HAP-1 (cell line): ENCODE measurements at places on chromosomes 12 and 14.

GRCh38 chr14:35875296-35875695 is 49.2 kb downstream of the BRMS1L start:
- no peak for DNase-seq

GRCh38 chr12:107406932-107407331 is 278.7 kb upstream of the PWP1 start:
- DNase-seq = no peak

DNA sequence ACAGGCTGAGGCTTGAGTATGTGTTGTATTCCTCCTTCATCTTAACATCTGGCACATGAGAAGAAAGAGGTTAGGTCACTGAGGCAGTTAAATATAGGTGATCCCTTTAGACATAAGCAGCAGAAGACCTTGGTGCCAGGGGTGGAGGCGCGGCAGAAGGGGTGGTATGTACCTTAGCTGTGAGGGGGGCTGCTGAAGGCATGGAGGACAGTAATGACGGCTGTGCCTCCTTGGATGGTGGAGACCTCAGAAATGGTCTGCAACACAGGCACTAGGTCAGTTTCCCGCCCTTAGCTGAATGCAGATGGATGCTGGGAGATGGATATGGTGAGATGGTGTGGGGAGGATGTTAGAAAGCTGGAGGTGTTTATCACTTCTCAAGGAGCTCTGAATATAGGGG is 1.5 kb upstream of the PNMA1 start:
- no peak for DNase-seq

GRCh38 chr12:93578221-93578620 is 5.7 kb downstream of the SOCS2 start:
- DNase-seq = no peak

GRCh38 chr14:90382491-90383125 is 14.2 kb upstream of the CALM1 start:
- DNase-seq = no peak

- DNase-seq = no peak
Observed at GRCh38 chr12:53676656-53677015, 753 bp upstream of the ATP5MC2 start.

DNA sequence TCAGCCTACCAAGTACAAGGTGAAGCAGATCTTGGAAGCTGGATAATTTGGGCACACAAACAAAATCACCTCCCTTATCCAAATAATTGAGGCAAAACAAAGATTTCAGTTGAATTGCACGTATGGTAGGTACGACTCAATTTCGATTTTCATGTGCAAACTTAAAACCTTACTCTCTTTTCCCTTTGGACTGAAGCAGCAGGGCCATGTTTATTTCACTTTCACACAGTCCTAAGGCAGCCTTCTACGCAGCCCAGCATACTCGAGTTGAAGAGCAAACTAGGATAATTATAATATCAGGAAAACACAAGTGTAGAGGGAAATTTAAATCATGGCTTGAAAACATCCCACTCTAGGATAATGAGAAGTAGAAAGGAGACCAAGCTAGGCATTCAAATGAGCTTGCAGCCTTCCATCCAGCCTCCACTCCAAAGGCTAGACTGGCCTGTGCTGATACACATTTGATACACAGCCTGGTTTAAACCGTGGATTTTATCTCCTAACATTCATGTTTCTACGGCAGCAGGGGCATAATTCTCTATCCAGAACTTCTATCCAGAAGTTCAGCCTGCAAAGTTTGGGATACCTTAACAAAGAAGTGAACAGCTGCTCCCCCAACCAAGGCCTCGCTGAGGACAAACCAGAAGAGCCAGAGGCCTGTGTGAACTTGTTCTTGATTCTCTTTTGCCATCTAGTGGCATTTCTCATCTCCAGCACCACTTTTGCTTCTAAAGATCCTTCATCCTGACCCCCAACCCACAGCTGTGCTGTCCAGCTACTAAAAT is 2.4 kb upstream of the RNASE7 start:
- peak; percentile 73 for DNase-seq

GRCh38 chr14:70171726-70172125 is 17.0 kb downstream of the SLC8A3 start:
- DNase-seq = no peak

GRCh38 chr12:6263931-6264330 is 46.6 kb upstream of the PLEKHG6 start:
- DNase-seq = no peak

GRCh38 chr12:92403210-92404175 is 257.8 kb upstream of the BTG1 start:
- no peak for DNase-seq

GRCh38 chr12:118357257-118358007 is 15.3 kb downstream of the TAOK3 start:
- DNase-seq = peak; percentile 46

DNA sequence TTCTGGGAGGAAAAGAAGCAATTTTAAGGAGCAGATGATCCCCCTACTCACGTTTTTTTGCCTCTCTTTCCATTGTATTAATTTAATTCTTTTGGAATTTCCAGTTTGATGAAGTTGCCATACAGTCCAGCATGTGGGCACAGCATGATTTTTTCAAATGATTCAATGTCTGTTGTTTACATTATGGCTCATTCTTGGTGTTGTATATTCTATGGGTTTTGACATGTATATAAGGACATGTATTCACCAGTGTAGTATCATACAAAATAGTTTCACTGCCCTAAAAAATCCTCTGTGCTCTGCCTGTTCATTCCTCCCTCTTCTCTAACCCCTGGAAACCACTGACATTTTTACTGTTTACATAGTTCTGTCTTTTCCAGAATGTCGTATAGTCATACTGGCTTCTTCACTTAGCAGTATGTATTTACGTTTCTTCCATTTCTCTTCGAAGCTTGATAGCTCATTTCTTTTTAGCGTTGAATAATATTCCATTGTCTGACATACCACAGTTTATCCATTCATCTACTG is 13.3 kb upstream of the KLHDC2 start:
- DNase-seq = no peak

DNA sequence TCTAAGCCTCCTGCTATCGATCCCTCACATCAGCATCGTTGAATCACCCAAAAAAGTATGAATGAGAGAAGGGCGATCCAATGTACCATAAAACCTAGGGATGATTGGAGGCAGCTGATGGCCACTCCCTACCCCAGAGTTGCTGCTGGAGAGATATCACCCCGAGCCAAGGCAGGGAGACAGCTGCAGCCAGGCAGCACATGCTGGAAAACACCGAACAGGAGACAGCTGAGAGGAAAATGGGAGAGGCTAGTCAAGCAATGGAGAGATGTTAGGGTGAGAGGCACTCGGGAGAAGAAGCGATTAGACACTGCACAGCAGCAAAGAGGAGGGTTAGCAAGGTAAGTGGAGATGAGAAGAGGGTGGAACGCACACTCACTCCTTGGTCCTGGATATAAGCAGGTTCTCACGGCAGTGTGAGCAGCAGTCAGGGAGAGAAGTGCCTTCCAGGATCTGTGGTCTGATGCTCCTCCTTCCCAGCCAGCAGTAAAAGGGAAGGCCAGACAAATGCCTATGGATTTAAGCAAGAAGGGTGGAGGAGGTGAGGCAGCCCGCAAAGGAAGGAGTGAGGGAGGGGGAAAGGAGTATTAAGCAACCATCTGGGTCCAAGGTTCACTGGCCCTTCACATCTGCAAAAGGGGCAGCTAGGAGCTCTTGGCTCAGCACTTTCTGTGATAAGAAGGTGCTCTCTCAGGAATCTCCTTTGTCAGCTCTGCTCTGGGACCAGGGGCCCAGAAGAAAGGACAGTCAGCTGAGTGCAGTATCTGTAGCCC is at the start of gene SLC7A7:
TSS of gene SLC7A7 (minus strand) at position 495 of the 773 bp plus-strand sequence. CDS start 2,037 bp downstream, outside the sequence.
- DNase-seq = no peak

DNA sequence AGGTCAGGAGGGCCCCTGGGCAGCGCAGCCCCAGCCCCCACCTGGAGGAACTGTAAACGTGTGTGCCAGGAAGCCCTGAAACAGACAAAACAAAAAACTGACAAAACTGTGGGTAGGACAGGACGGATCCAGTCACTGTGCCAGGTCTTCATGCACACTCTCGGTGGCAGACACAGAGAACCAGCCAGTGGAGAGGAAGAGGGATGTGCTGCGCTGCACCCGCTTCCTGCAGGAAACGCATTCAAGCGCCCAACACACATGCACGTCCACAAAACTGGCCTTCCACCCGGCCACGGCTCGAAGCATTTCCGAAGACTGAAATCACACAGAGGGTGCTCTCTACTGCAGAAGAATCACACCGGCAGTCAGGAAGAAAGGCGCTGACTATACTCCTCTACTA is 16.9 kb downstream of the BRF1 start:
- no peak for DNase-seq

DNA sequence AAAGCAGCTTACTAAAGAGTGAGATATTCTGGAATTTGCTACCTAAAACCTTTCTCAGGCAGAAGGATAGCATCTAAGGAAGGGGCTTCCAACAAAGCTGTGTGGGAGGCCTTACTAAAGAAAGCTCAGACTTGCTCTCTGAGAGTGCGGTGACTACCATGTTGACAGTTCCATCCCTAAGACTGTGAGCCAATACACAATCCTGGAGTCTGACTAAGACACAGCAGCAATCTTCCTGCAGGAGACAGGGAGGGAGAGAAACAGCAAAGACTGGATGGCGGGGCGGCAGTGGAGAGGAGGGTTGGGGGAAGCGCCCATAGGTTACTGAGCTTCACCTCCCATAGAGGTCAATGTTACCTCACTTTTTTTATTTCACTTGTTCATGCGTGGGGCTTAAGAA is 70.9 kb downstream of the KITLG start:
- DNase-seq = no peak

GRCh38 chr12:65853489-65854157 is 29.3 kb downstream of the HMGA2 start:
- no peak for DNase-seq

DNA sequence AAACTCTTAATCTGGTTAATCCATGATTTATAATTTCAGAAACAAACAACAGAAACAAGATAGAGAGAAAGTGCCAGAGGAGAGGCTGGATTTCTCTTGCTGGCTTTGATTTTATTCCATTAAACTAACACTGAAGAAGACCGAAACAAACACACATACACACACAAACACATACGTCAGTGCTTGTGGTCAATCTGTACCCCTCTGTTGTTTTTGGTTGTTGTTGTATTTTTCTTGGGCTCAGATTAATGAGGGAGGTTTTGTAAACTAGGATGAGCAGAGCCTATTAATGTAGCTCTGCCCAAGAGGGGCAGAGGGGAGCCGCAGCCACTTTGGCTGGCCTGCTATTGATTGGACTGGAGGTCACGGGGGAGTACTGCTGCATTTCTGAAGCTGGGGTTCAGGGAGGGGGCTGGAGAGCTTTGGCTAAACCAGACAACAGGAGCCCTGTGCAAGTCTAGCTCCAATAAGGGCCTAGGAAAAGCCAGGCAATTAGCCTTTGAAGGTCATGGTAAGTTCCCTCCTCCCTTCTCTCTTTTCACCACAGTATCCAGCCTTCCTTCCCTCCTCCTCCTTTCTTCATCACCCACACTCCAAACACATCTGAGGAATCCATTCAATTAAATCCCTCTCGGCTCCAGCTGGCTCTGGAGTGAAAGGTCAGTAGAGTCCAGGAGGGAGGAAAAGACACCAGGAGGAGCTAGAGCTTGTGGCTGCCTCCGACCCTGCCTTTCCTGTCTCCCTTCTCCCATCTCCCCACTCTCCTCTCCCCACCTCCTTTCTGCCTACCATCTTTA is 344.1 kb upstream of the LMO3 start:
- DNase-seq = peak; percentile 15

GRCh38 chr12:47577206-47577989 is 128.4 kb downstream of the RPAP3 start:
- no peak for DNase-seq

DNA sequence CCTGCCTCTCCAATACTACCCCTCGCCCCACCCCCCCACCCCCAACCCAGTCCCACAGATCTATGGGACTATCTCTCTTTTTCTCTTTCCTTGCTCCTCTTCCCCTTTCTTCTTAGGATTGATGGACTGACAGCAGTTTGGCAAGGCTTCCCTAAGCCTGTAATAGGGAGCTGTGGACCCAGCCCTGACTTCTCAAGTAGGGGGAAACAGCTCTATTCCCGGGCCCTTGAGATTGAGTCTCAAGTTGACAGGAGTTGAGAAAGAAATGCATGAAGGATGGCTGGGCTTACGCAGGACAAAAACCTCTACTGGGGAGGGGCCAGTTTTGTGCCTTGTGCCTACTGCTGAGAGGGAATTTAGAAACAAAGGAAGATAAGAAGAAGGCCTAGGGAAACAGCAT is 60.4 kb downstream of the SMUG1 start:
- no peak for DNase-seq

- DNase-seq = no peak
Observed at GRCh38 chr14:100426314-100426713, 103.2 kb downstream of the SLC25A47 start.

DNA sequence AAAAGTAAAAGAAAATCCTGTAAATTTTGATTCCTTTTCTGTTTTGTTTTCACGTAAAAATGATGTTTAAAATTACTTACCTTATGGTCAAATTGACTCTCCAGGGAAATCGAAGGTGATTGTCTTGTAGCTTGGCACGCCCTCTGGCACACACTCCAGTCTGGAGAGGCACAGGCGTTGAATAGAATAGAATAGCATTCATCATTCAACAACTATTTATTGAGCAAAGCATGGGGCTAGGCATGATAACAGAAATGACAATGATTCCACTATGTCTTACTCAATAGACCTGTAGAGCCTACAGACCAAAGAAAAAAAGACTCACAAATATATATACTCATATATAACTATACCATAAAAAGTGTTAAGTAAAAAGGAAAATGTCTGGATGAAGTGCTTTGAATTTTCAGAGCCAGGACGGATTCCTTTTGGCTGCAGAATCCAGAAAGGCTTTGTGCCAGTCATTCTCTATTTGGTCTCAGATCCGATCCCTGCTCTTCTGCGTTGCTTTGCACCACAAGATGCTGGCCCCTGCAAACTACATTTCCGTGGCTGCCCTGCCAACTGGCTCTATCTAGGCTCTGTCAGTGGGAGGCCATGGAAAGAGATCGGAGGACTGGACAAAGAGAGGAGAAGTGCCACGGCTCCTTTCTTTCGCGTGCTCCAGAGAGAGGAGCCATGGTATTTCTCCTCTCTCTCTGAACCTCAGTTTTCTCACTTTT is 231.8 kb downstream of the CRADD start:
- peak; percentile 8 for DNase-seq

GRCh38 chr14:105212541-105213300 is 31.6 kb upstream of the NUDT14 start:
- DNase-seq = no peak

DNA sequence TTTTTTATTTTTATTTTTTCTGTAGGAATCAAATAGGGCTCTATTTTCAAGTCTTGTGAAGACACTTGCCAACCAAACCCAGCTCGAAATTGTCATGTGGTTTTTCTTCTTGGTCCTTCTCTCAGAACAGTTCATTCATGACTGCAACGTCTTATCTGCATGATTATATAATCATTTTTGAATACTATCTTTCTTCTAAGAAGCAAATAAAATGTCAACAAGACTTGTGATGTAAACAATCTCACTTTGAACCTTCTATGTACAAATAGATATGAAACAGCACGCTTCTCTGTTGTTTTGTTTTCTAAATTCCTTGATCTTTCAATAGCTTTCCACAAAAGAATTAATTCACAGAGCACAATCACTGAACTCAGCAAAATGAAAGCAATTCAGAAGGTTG is 320.7 kb downstream of the SOX5 start:
- DNase-seq = no peak
